ENCODE measurements at places on chromosomes 16 and 17. TPM values are rescaled to one million over a fixed set of nuclear protein-coding genes. Genes with fewer than 3 reads are reported as not detected.
A peak's percentile ranks its signal among the peaks of the same experiment; 100 is the strongest.

- DNase-seq, result no peak
Measured at GRCh38 chr17:28597606-28598383, 1.0 kb downstream of the SPAG5 start.

DNA sequence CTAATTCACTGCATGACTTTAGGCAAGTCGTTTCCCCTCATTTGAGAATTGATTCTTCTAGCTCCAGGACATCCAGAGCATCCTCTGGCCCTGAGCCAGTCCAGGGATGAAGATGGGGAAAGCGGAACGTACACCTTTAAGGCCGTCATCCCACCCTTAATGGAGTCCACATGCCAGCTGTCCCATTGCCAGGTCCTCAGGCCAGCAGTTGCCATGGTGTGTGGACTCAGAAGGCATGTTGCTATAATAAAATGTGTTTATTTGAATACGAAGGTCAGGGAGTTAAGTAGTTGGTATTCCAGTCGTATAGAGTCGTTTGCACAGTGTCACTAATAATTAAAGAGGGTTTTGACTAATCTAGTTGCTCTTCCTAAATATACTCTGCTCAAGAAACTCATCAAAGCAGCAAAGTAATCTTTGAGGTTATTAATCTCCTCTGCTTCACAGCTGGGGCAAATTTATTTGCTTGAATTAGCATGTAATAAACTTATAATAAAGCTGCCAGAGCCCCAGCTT is 30.4 kb downstream of the CCDC182 start:
- no peak for DNase-seq

KRT27 gene
- not detected for total RNA-seq

DNA sequence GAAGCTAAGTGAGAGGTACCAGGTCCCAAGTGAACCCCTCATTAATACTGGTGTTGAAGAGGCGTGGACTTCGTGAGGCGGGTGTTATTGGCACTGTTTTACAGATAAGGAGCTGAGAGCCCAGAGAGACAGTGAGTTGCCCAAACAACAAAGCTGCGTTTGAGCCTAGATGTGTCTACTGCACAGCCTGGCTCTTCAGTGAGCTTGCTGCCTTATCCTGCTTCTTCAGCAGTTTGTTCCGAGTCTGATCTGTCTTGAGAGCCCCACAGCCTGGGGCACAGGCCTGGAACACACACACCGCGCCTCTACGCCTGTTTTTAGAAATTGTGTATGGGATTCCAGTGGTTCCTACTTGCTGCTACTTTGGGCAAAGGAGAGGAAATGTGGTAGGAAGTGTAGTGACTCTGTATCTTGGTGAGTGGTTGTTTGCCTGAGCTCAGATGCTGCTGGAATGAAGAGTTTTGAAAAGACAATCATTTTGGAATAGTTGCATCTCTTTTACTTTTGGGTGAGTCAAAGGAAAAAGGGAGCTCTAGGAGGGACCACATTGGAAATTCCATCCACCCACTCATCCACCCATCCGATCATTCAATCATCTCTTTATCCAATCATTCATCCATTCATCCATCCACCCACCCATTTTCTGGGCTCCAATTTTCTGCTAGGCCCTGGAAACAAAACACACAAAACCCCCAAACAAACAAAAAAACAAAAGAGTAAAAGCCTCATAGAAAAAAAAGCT is 22.3 kb upstream of the PLCG2 start:
- no peak for DNase-seq

DNA sequence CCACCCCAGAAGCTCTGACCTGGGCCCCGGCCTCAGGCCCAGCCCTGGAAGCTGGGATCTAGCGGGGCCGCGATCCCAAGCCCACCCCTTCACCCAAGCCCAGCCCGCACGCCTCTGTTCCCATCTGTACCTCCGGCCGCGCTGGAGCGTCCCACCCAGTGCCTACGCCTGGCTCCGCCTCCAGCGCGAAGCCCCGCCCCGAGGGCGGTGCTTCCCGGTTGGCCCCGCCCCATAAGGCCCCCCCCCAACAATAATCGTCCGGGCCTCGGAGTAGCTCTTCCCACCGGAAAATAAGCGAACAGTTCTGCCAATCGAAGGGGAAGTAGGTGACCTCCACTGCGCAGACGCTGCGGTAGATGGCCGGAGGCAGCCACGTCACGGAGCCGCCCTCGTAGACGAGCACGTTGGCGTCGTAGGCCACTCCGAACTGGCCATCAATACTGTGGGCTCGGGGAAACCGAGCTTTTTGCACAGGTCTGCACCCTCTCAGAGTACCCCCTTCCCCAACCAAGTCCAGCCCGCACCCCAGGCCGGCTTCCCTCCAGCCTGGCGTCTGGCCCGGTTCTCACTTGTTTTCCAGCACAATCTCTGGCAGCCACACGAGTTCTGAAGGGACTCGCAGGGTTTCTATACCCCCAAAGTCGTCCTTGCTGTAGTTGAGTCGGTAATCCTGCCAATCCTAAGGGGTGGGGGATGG is 1.1 kb downstream of the CHRNE start:
- DNase-seq, result no peak

KRTAP1-5 gene
- not detected for total RNA-seq

DNA sequence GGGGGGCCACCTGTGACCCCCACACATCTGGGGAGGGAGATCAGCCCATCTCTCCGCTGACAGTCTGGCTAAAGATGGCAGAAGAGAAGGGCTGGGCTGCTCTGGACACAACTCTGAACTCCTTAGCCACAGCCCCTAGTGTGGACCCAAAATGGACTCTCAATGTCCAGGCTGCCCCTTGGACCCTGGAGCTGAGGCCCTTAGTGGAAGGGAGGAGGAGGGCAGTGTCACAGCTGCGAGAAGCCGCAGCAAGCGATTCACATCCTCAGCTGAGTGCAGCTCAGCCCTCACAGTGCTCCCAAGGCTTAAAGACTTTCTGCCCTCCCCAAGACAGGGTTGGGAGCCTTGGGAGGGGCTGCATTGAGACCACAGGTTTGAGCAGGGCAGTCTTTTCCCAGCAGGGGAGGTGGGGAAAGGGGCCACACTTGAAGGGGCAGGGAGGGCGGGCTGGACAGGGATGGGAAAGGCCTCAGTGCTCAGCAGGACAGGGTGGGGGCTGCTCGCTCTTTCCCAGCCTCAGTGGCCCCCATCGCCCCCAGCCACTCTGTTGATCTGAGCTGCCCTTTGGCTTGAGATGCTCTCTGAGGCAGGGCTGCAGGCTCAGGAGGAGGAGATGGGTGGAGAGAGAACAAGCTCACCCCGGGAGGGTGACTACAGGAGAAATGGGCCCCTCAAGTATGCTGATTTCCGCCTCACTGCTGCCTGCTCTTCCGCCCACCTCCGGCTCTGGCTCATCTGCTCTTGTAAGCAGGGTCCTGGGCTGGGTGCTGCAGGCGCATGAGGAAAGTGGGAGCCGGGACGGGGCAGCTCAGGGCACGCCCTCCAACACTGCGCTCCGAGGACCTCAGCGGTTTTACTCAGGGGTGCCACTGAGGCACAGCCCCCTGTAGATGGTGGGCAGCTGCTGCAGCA is 50.9 kb upstream of the MTSS2 start:
- peak; percentile 40 for DNase-seq

HBA1 gene
- total RNA-seq, result not detected

DNA sequence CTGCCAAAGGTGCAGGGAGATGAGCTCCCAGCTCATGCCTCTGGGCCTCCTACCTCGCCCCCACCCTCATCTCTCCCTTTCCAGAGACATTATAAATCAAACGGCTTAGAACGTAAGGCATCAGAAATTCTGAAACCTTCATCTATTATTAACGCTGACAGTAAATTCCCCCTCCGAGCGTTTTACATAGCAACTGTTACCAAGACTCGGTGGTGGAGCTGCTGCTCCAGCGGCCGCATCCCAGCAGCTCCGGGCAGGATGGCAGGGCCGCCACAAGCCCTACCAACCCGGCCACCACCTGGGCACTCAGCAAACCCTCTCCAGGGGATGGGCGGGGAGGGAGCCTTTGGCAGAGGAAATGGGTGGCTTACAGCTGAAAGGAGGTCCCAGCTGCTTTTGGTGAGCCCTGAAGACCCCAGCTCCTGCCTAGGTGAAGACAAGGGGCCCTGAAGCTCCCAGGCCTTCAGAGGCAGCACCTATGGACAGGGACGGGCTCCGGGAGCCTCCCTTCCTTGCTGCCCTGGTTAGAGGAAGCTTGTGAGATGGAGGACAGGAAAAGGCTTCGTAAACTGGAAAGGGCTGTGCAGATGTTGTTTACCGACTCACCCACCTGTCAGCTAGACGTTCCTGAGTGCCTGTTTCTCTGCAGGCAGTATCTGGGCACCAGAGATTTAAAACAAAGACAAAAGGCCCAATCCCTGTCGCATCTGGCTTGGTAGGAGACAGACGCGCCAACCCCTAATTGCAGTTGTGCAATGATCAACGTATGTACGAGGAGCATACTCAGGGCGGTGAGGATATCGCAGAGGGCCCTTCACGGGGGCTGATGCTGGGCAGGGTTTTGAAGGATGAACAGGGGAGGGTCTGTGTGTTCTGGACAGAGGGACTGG is 76.9 kb downstream of the RAI1 start:
- DNase-seq, result no peak

DNA sequence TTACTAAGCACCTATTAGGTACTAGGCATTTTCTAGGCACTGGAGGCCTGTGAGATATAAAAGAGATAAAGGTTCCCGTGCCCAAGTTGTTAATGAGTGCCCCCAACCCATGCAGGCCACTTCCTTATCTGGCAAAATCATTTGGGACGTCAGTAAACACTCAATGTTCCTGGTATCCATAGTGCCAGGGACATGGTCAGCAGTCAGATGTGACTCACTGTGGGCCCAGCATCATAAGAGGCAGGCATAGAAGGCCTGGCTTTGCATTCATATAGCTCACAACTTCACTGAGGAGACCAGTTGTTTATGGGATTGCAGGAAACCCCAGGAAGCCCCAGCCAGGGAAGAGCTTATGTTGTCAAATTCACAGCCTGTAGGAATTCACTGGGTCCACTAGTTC is 81.1 kb downstream of the MRC2 start:
- no peak for DNase-seq

DNA sequence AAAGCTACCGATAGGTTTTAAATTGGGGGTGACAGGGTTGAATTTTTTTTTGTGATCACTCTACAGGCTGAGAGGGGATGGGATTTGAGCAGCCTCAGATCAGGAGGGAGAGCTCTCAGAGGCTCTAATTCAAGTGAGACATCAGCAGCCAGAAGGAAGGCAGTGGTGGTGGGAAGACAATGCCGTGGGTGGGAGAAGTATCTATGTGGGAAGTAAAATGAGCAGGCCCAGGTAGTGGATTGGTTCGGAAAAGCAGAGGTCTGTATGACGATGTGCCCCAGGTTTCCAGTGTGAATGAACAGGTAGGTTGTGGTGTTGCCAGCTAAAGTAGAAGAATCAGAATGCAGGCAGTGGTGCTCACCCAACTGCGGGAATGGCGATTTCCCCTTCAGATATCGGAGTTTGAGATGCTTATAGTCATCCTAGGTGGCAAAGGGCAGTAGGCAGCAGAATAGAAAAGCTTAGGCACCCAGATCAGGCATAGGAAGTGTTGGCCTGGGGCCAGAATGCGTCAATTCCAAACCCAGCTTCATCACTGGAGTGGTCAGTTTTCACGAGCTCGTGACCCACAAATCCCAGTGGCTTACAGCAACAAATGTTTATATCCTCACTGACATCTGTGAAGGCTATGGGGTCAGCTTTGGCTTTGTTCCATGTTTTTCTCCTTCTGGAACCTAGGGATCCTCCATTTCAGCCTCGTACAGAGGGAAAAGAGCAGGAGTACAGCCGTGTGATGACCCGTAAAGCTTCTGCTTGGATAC is 24.0 kb downstream of the MEOX1 start:
- no peak for DNase-seq

- no peak for DNase-seq
Measured at GRCh38 chr17:58388302-58389190, 28.8 kb downstream of the RNF43 start.

DNA sequence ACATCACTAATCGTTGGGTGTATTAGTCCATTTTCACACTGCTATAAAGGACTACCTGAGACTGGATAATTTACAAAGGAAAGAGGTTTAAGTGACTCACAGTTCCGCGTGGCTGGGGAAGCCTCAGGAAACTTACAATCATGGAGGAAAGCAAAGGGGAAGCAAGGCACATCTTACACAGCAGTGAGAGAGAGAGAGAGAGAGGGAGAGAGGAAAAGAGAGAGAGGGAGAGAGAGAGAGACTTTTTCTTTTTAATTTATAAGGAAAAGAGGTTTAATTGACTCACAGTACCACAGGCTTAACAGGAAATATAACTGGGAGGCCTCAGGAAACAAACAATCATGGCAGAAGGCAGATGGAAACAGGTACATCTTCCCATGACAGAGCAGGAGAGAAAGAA is 41.7 kb downstream of the CNGB1 start:
- DNase-seq, result no peak

GRCh38 chr17:20314834-20315233 is 152.5 kb downstream of the LGALS9B start:
- no peak for DNase-seq

- DNase-seq, result no peak
Measured at GRCh38 chr16:22874394-22874793, 60.4 kb downstream of the HS3ST2 start.

TBX6 gene
- total RNA-seq, result 2.3 TPM

GRCh38 chr17:83121921-83122820 is 42.8 kb downstream of the METRNL start:
- no peak for DNase-seq

- no peak for DNase-seq
Measured at GRCh38 chr17:69634844-69635243, 220.3 kb downstream of the MAP2K6 start.

GRCh38 chr17:79046916-79047280 is 22.9 kb downstream of the C1QTNF1 start:
- no peak for DNase-seq

DNA sequence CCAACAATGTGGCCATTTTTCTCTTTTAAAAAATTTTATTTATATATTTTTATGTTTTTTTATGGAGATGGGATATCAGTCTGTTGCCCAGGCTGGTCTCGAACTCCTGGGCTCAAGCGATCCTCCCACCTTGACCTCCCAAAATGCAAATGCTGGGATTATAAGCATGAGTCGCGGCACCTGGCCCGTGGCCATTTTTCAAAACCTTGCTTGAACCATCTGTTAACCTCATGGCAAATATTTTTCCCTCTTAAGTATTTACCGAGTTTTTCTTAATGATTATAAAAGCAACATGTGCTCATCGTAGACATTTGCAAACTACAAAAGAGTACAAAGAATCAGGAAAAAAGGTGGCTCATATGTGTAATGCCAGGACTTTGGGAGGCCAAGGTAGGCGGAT is 127.6 kb downstream of the ABCC6 start:
- DNase-seq, result no peak

OTOP2 gene
- total RNA-seq, result not detected

GRCh38 chr17:77735566-77736198 is 222.8 kb upstream of the TNRC6C start:
- DNase-seq, result no peak

GRCh38 chr17:55321427-55322060 is 56.8 kb downstream of the HLF start:
- no peak for DNase-seq

DNA sequence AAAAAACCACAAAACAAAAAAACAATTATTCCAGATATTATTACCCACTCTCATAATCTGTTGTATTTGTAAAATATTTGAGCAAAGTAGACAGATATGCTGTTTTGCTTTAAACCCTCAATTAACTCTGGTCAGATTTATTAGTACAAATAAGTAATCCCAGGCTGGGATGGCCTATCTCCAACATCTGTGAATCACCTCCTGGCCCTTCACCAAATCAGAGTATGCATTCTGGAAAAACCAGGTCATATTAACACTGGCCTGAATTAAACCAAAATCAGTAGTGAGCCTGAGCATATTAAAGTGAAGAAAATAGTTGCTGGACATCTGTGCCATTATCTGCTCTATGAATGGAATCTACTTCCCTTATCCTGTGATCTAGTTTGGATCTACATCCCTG is 41.0 kb downstream of the STAT3 start:
- DNase-seq, result no peak

GRCh38 chr16:3131755-3132377 is 3.0 kb upstream of the ZNF213 start:
- DNase-seq, result peak; percentile 69

All from activated CD4-positive, alpha-beta memory T cell treated with anti-CD3 and anti-CD28 coated beads for 36 hours (primary cell).